ENCODE measurements at places on chromosomes 12 and 14.

DNA sequence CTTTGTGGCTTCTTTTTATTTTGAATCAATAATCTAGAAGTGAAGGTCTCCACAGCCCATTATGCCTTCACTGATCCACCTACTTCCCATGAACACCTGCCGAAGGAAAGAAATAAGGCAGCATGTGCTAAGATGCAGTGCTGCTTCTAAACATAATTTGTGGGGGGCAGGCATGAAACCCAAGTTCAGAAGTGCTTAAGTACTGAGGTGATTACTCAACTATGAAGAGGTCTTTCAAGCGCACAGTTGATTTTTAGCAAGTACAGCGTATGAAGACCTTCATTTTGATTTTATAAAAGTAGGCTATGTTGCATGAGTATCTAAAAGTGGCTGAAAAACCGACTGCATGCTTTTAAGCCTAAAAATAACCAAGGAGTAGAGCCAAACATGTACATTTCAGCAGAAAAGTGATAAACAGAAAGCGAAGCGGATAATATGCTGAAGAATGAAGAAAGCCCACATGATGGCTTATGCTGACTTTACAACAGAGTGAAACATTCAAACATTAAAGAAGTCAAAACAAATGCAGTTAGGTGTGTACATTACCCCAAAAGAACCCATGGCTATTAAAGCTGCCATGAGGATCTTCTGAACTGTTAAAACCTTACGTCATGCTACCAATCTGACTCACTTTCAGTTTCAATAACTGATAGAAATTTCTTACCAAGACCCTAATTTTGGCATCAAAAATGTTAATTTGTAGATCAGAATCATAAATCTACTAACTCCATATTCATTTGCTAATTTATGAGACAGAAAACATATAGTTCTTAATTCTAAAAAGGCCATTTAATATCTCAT lies 29.3 kb downstream of the KICS2 start:
- no peak for DNase-seq

DNA sequence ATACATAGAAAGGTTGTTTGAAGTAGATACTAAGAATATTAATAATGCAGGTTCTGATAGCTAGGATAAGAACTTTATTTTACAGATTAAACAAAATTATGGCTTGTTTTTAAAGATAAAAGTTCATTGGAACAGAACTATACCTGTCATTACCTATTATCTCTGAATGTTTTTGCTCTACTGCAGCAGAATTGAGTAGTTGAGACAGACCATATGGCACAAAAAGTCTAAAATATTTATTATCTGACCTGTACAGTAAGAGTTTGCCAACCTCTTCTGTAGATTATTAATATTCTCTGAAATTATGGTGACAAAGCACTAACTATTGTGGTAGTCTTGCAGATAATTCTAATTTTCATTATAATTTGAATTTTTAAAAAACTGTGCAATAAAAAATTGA lies 829.1 kb upstream of the MGAT4C start:
- no peak for DNase-seq

DNA sequence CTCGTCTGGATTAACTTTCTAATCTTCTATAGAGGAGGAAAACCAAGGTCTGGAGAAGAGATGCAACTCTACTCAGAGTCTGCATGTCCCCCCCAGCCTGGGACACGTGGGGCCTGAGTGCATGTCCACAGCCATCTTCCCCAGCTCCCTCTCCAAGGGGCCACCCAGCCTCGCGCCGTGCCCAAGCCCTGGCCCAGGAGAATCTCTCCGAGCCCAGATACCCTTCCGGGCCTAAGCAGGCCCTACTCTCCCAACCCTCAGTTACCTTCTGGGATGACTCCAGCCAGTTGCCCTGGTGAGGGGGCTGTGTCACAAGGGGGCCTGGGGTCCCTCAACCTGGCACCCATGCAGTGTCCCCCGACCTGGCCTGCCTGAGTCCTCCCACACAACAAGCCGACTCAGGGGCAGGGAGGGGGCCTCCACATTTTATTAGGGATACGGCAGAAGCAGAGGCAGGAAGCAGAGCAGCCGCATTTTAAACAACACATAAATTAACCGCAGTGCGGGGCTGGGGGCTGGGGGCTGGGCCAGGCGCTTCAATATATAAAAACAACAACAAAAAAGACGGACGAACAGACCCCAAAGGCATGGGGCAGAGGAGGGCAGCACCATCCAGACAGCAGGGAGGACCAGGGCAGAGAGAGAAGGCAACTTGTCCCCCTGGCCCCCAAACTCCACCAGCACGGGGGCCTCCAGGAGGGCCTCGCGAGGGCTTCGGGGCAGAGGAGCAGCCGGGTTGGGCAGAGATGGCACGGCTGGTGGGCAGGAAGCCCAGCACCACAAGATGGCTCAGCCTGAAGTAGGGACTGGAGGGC lies 37.3 kb downstream of the NCKAP5L start:
- no peak for DNase-seq

DNA sequence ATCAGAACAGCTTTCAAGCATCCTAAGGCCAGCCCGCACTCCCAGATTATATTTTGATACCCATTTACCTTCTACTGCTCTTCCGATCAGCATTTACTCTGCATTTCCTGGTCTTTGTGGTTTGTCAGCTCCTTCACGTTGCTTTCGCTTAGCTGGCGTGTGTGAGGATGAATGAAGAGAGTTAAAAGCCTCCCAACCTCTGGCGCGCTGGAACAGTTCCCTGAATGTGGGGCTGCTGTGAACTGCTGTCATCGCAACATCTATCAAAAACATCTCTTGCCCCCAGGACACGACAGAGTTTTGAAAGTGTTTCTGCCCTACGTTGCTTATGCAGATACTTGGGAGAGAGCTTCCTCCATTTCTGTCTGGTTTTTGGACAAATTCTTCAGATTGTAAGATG lies 129.2 kb downstream of the KCNA5 start:
- no peak for DNase-seq

DNA sequence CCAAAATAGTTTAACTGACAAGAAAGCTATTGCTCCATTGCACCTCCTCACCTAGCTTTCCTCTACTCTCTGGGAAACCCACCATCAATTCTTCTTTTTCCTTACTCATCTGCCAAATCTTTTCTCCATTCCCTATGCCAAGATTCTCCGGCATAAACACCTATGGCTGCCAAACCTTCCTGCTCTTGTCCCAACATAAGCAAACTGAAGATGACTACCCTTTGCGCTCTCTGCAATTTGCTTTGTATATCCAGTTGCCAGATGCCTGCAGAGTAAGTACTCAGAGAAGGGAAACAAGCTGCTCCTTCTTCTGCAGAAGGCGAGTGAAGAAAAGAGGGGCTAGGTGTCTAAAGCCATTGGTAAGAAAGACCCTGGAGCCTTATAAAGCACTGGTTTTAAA lies 11.5 kb downstream of the PTGER2 start:
- DNase-seq: no peak

DNA sequence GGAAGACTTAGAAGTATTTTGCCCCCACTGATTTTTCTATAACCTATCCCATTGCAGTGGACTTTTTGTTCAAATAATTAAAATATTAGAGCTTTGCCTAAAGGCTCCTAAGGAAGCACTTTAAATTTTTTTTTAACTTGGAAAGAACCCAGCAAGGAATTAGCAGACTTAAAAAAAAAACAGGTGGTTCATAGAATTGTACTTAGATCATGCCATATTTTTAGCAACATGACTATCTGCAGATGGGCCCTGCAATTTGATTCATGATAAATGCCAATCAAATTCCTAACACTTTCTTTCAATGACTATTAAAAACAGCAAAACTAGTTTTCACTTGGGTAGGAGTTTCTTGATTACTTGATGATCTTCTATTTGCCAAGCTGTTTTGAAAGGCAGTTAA lies 11.5 kb downstream of the ADAMTS20 start:
- no peak for DNase-seq

DNA sequence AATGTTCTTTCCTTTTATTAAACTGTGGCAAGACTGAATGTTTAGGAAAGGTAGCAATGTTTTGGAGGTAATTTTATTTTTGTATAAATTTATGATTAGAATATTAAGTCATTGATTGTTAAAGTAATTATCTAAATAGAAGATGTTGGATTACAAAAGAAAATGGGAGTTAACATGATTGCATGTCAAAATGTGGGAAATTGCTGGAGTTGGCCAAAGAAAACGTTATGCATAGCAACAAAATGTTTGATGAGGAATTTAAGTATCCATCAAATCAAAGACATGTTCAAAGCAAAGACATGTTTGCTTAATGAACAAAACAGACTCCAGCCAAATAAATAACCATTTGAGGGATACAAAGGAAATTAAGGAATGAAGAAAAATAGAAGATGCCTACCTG lies 3.2 kb upstream of the MLH3 start:
- DNase-seq: no peak

DNA sequence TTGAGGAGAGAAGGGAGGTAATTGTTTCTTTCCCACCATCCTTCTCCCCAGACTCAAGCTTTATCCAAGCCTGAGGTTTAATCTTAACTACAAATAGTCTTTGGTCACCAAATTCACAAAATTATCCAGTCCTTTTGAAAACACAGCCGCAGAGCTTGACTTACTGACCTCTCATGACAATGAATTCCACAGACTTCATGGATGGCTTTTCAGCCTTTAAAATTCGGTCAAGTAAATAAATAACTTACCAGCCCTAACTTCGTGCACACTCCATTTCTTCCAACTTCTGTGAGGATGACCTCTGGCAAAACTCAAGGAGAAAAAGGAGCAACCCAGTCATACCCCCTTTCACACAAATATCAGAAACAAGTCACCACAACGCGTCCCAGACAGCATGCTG lies 137.0 kb upstream of the CDKN3 start:
- DNase-seq: no peak

- DNase-seq: no peak
These were observed 163.5 kb downstream of the MON2 start for GRCh38 chr12:62629971-62630739.

- no peak for DNase-seq
These were observed 471.2 kb downstream of the ATP23 start for GRCh38 chr12:58412461-58413060.

DNA sequence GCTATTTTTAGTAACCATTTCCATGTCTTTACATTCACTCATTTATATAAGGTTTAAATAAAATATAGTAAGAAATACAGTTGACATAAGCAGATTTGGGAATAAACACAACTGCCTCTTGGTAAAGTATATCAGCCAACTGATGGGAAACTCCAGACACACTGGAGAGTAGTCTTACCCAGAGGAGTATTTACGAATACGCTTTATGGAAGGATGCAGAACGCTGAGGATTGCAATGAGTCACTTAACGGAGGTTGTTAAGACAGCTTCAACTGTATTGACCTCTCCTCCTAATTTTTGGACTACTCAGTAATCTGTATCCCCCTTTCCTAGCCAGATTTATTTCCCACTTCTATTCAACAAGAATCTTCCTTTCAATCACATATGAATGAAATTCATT lies 6.0 kb downstream of the C2CD5 start:
- no peak for DNase-seq

Data from GM04504 (cell line).